SJSA1 (cell line): ENCODE measurements at places on chromosomes 4 and X.

DNA sequence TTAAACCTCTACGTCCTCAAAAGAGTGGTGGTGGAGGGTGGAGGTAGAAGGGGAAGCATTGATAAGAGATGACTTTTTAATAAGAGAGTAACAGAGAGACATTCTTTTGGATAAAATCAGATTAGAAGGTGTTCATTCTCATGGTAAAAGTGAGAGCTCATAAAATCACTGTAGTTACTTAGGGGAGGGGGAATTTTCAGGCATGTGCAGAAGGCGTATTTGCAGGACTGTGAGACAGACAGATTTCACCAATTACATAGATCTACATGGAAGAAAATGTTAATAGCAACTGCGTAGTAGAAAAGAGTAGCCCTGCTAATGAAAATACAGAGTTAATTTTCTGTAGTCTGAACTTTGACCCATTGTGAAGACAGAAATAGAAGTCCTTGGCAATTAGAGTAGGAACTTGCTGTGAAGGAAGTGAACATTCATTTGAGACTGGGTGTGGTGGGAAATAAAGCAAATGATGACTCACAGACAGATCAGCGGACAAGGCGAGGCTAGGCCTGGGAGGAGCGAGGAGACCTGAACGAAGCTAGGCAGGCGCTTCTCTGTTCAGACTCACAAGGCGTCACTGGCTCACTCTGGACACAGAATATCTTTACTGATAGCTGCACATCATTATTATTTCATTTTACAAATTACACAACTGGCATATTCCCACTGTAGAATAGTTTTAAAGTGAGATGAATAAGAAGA, 57.2 kb upstream of the FAM9C start:
- peak; percentile 68 for DNase-seq

DNA sequence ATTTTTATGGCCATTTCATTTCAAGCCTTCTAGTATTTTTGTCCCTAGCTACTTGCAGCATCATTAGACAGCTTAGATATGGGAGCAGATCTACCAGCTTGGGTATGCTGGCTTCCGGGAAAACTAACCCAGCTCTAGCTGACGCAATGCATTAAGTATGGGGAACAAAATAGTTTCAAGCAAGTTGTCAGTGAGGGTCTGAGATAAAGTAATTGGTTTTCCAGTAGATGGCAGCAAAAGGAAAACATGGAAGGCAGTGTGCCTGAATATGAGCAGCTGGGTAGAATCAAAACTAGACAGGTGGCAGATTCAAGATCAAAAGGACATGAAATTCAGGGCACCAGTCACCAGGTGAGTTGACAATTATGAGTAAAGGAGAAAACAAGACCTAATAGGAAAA, 340.9 kb upstream of the CTSO start:
- DNase-seq = peak; percentile 54

GRCh38 chr4:176558661-176559060, 234.1 kb downstream of the VEGFC start:
- DNase-seq = no peak

- DNase-seq = no peak
These were observed 298.9 kb upstream of the PUDP start for GRCh38 chrX:7446815-7447214.

- no peak for DNase-seq
These were observed 106.3 kb upstream of the TEX13D start for GRCh38 chrX:124226129-124226528.

DNA sequence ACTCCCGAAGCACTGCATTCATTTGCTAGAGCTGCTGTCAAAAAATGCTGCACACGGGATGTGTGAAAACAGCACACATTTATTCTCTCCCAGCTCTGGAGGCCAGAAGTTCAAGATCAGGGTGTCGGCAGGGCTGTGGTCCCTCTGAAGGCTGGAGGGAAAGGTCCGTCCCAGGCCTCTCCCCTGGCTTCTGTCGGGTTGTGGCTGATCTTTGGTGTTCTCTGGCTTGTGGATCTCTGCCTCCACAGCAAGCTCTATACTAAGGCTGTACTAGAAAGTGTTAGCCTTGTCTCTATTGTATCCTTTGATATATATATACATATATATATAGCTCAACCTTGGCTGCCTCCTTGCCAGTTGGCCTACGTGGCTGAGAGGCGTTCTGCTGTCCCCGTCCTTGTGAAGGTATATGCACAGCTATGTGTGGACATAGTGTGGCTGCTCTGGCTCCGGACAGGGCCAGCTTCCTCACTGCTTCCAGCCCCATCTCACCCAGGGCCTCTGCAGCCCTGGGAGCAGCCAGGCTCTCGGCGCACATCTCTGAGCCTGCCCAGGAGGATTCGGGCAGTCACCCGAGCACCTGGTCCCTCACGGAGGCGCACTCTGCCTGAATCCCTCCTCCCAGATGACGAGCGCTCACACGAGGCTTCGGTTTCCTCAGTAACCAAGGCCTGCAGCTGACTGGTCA, 15.0 kb upstream of the DUSP9 start:
- no peak for DNase-seq

DNA sequence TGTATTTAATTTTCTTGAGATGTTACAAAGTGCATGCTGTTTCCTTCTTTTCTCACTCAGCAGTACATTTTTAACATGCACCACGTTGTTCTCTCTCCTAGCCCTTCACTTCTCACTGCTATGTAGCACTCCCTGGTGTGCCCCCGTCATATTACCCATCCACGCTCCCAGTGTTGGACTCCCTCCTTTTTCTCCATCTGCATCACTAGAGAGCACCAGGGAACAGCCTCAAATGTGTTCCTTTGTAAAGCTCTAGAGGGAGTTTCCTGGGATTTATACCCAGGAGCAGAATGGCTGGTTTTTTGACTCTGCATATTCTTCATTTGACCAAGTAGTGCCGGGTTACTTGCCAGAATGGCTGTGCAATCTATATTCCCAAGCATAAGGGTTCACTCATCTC, 240.3 kb upstream of the ANXA3 start:
- no peak for DNase-seq

DNA sequence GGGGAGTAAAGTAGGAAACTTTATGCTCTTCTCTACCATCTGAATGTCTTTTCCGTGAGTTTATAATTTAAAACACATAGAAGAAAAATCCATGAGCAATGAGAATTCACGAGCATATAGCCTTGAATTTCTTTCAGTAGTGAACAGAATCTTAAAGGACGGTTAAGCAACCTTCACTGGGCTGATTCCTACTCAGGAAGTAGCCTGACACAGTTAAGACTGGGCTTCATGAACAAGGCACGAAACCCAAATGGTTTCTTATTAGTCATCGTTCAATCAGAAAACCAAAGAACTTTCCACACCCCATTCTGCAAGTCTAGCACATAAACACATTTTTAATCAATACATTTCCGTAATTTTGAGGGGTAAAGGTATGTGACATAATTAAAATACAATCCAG, 95.8 kb downstream of the SH3KBP1 start:
- no peak for DNase-seq

DNA sequence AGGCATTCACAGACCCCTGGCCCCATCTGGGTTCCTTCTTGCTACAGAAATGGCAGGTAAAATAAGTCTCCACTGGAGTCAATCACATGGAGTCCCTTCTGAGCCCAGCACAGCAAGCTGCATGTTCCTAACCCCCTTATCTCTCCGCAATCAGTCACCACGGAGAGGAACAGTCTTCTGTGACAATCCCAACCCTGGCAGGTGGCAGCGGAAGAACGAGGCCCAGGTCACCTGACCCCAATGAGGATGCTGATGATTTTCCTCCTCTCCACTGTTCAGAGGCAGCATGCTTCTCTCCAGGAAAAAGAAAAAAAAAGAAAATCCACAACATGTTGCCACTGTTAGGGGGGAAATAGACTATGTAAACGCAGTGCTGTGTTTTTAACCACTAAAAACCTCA, 50.1 kb downstream of the TSPAN5 start:
- no peak for DNase-seq

DNA sequence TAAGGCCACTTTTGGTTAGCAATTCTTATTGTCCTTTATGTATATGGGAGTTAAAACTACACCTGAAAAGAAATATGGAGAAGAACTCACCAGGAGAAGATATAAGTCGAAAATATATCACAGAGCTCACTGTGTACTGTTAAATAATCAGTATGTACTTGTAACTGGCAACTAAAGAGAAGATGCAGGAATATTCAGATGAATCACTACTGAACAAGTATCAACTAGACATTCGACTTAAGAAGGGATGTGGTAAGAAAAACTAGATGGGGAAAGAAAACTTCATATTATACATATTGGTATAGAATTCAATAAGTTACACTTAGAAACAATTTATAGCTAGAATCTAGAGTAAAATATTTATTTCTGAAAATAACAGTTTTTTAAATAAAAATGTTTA, 230.0 kb downstream of the CAMK2D start:
- no peak for DNase-seq

DNA sequence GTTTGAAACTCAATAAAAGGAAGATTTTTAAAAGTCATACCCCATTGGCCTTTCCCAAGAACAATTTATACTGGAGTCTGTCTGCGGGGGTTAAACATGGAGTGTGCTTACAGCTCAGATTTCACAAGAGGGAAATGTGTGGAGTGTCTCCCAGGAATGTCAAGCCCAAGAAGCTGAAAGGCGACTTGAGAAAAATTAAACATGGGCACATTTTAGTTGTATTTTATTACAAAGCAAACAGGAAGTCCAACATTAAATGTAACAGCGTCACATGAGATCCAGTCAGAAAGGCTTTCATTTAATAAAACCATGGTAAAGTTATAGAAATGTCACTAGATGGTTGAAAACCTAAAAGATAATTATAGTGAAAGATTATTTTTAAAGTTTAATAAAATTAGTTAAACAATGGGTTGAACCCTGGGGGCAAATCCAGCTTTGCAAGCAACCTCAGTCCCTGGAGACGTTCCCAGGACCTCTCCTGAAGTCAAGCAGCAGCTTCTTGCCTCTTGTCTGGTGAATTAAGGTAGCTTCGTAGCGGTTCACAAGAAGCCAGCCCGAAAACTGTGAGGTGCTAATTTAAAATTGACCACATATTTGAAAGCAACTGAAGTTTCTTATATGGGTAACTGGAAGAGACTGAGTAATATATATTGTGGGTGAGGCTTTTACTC, 168.4 kb upstream of the EDNRA start:
- DNase-seq = no peak

DNA sequence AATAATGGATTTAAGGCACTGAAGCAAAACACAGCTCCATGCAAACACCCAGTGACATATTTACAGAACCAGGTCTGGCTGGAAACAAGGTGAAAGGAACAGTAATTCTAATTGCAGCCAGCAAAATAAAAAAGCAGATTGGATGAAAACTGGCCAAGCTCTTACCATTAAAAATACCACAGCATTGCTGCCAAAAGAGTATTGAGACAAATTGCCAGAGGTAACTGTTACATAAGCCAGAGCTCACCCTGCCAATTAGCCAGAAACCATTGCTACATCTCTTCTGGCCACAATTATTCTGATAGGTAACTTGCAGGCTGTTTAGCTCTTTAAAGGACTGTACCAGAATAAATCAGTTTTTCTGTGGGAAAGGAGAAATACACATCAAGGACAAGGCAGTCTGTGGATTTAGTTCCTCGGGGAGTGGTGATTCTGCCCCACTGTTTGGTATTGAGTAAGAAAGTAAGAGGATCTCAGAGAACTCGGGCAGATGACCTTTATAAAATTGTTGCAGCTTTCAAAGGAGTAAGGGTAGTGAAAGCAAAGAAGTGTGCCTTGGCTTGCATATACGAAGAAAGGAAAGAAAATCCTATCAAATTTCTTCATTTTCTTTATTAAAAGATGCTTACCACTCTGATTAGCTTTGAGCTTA, 369.5 kb downstream of the PPP3CA start:
- DNase-seq = no peak

DNA sequence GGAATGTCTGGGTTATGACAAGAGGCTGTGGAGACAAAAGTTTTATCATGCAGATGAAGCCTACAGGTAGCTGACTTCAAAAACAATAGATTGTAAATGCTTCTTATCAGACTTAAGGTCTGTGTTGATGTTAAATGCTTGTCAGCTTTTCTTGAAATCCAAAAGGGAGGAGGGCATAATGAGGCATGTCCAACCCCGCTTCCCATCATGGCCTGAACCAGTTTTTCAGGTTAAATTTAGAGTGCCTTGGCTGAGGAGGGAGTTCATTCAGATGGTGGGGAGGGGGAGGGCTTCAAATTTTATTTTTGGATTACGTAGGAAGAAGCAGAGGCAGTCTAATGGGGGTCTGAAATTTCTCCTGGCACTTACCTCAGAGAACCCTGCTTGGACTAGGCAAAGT, 207.7 kb upstream of the HDX start:
- DNase-seq = no peak

DNA sequence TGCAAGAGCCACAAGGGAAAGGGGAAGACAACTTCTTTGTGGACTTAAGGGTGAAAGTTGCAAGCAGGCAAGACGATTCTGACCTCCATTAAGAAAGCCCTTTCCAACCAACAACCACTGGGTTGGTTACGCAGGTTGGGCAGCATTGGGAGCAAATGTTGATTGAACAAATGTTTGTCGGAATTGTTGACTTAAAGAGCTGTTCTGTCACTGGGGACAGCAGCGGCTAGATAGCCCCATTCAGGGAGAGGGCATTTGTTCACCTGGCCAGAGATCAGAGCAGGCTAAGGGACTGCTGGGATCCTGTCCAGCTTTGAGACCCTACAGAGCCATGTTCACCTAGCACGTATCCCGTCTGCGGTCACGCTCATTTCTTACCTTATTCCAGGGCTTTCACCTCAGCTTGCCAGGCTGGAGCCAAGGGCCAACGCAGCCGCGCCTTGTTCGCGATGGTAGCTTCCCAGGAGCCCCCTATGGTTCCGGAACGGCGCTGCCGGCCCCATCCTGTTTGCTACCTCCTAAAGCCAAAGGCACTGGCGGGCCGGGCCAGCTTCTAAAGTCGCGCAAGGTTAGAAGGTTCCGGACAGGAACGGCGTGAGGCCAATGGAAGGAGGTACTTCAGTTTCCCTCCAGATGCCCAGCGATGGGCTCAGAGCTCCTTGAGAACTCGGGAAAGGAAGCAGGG, 24.6 kb downstream of the F9 start:
- DNase-seq = no peak

DNA sequence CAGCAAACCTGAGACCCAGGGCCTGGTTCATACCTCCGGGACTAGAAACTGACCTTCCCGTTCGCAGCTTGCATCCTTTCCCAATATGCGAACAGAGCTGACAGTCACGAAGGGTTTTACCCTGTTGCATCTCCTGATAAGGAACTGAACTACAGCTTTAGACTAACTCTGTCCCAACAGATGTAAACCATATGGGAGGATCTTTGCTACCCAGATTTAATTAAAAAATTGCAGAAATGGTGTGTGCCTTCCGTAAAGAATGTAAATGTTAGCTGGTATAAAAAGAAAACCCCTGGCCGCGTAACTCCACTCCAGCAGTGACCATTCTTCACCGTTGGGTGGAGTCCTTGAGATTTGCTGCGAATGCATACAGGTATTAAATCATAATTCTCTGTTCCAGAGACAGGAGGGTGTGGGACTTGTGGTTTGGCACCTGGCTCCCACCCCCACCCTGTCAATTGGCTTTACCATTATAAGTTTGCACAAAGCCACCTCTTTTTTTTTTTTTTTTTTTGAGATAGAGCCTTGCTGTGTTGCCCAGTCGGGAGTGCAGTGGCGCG, 40.6 kb upstream of the SORCS2 start:
- DNase-seq = no peak

GRCh38 chr4:33134366-33134765, 2414.2 kb downstream of the PCDH7 start:
- no peak for DNase-seq

- DNase-seq = no peak
These were observed 65.6 kb downstream of the SYNPO2 start for GRCh38 chr4:118954246-118954645.

- no peak for DNase-seq
These were observed 262.6 kb downstream of the C4orf33 start for GRCh38 chr4:129358571-129358970.
